GM04503 (cell line): ENCODE measurements at places on chromosomes 4 and X.

- DNase-seq: no peak
Measured at GRCh38 chrX:68831405-68832100, 2.7 kb downstream of the EFNB1 start.

- DNase-seq: no peak
Measured at GRCh38 chr4:51831133-51831532, 11.8 kb upstream of the DCUN1D4 start.

GRCh38 chrX:71996826-71997225 is 86.2 kb downstream of the NHSL2 start:
- no peak for DNase-seq

DNA sequence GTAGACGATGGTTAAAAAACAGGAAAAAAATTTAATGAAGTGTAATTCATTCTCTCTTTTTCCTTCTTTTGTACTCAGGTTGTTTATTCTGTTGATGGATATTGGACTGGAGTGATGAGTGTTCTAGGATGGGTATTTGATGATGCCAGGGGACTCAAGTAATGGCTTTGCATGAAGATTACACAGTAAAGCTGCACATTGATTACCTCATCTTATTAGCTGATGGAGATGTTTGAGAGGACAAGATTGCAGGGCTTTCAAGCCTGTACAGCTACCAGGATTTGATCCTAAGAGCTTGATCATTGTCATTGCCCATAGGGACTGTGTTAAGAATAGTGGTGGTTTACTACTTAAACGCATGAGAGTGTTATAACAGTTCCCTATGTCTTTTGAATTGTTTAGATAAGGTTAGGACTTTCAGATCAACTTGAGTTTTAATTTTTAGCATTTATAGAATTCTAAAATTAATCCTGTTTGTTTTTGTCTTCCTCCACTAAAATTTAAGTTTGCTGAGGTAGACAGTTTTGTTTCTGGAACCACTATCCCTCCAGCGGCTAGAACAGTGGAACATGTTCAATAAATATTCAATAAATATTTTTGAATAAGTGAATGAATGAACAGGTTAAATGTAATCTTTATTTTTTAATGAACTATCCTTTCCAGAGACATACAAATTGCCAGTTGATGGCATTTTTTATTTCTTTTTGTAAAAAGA is 58.2 kb downstream of the GAB1 start:
- no peak for DNase-seq

DNA sequence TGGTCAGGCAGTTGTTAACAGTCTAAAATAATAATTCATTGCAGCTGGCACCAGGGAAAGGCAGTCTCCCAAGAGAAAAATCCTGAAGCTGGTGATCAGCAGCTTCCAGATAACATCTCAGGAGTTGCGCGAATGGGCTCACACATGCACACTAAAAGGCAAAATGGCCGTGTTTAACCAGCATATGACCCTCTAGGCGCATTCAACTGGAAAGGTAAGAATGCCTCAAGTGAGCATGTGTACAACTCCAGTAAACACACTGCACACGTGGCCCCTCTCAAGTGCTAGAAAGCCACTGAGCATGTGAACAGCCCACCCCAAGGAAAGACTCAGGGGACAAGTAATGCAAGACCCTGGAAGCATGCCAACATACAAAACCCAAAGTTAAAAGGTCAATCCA is 33.1 kb downstream of the STPG2 start:
- no peak for DNase-seq

DNA sequence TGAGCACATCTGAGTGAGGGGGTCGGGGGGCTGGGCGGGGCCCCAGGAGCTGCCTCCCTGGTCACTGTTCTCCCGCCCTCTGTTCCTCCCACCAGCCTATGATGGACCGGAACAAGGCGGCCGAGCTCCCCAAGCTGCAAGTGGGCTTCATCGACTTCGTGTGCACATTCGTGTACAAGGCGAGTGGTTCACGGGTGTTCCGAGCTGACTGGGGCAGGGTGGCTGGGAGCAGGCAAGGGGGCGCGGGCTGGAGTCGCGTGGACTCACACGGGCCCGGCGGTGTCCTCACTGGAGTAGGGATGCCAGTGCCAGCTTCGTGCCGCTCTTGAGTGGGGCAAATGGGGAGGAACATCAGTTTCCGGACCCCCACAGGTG is 7.7 kb downstream of the ATP5ME start:
- no peak for DNase-seq

GRCh38 chrX:31228909-31229308 is 157.1 kb upstream of the FTHL17 start:
- DNase-seq: no peak

GRCh38 chr4:76366737-76367136 is 54.2 kb downstream of the CCDC158 start:
- no peak for DNase-seq

DNA sequence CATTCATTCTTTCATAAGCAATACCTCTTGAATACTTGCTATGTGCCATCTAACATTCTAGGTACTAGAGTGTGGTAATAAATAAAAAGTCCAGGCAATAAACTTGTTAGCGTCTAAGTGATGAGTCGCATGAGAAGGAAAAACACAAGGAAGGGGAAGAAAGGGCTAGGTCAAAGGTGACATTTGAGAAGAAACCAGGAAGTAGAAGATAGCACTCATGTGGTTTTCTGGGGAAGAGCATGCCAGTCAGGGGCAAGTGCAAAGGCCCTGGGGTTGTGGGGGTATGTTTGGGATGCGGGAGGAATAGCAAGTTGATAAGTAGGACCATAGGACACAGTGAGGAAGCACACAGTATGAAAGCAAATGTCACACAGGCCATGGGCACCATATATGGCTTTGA is 157.0 kb downstream of the TSPAN5 start:
- no peak for DNase-seq

GRCh38 chr4:129377131-129377845 is 281.3 kb downstream of the C4orf33 start:
- DNase-seq: no peak

GRCh38 chrX:151019856-151020255 is 36.7 kb downstream of the HMGB3 start:
- DNase-seq: peak; percentile 8

DNA sequence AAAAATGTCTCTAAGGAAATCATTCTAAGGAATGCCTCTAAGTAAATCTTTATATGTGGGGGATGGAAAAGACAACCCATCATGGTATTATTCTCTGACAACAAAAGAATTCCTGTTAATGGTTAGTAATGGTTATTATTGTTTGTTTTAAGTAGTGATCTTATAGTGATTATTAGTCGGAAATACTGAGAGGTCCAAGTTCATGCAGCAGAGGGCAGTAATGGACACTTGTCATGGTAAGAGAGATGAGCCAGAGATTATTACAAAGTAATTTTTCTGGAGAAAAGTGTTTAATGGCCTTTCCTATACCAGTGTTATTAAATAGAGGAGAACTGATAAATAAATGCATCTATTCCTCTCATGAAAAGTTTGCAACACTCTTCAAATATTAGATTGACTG is 8.1 kb upstream of the DKK2 start:
- no peak for DNase-seq

- peak; percentile 8 for DNase-seq
Measured at GRCh38 chr4:18689308-18690115, 668.0 kb upstream of the LCORL start.

DNA sequence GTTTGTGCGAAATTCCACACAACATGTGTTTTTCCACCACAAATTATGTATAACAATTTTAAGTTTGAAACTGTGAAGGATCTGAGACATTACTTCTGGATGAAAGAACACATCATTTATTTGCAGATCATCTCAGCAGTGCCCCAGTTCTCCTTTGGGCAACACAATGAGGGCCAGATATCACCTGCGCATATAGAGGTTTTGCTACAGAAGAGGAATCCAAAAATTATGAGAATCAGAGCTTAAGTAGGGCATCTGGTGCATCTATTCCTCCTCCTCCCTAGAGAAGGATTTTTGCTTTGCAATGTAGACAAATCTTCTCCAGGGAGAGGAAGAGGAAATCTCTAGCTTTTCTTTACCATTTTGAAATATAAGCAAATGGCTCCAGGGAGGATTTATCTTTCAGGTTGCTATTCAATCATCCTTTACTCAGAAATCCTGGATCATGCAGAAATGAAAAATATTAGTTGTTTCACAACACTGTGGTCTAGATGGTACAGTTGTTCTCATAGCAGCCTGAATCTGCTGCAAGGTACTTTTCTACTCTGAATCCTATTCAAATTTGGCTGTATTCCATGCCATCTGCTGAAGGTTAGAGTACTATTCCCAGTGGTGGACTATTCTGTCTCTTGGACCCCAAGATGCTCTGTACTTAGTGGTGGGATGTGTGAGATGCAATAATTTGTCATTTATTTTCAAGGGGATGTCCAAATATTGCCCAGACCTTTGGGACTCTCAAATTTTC is 132.1 kb downstream of the SNCA start:
- DNase-seq: no peak

- peak; percentile 64 for DNase-seq
Measured at GRCh38 chrX:120672389-120672788, 42.5 kb upstream of the C1GALT1C1 start.

DNA sequence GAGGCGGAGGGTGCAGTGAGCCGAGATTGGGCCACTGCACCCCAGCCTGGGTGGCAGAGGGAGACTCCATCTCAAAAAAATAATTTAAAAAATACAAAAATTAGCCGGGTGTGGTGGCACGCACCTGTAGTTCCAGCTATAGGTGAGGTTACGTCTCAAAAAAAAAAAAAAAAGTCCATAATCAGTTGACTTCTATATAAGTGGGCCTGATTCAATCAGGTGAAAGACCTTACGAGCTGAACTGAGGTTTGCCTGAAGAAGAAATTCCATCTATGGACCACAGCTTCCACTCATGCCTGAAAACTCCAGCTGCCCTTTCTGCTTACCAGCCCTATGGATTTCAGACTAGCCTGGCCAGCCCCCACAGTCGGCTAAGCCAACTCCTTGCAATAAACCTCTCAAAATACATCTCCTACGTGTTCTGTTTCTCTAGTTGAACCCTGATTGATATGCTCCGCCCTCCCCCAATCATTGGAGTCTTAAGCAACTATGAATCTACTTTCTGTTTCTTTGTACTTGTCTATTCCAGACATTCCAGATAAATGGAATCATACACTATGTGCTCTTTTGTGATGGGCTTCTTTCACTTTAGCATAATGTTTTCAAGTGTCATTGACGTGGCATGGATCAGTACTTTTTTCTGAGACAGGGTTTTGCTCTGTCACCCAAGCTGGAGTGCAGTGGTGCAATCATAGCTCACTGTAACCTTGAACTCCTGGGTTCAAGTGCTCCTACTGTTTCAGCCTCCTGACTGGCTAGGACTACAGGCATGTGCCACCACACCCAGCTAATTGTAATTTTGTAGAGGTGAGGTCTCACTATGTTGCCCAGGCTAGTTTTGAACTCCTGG is 36.6 kb downstream of the SAT1 start:
- DNase-seq: no peak

GRCh38 chrX:115259238-115259875 is 25.5 kb upstream of the LRCH2 start:
- peak; percentile 12 for DNase-seq

DNA sequence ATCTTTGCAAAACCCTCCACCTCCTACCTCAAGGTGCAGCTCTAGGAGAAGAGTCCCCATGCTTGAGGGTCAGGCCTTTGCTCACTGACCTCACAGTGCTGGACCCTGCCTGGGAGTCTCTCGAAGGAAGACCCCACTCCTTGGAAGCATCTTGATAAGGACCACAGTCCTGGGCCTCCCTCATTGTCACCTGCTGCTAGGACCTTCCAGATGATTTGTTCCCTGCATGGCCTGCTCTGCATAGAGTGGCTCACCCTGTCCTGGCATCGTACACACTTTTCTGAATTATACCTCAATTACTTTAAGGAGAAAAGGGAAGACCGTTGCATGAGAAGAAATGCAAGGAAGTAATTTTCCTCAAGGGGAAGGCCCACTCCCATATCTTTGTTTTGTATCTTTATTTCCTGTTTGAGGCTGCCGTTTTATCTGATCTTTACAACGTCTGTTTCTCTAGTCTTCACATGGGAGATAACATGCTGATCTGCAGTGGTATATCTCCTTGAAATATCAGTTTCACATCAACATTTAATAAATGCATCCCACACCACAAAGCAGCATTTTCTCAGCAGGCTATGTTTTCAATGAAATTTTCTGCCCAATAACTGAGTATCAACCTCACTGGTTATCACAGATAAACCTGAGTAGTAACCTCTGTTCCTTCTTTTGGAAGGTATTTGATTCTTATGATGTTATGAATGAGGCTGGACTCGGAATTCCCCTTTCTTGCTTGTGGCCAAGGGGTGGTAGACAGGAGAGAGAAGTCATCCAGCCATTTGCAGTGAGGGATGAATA is 15.0 kb upstream of the AKAP17A start:
- DNase-seq: no peak

- no peak for DNase-seq
Measured at GRCh38 chrX:131739823-131740222, 195.9 kb downstream of the OR13H1 start.
